ENCODE measurements at places on chromosomes 7 and 10.

- no peak for DNase-seq
Observed at GRCh38 chr7:44559485-44559884, 14.2 kb downstream of the DDX56 start.

- no peak for DNase-seq
Observed at GRCh38 chr7:118104812-118105441, 79.0 kb upstream of the LSM8 start.

DNA sequence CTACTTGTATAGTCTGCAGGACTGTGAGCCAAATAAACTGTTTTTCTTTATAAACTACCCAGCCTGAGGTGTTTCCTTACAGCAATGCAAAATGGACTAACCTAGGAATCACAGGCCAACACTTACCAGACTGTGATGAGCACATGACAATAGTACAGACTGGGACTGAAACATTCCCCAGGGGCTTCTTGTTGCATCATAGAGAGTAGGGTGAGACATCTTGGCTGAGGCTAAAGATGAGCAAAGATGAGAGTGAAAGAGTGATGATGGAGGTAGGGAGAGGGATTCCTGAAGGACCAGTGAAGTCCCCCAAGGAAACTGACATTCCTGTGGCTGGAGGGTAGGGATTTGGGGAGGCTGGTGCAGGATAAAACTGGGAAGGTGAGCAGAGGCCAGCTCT is 194.4 kb downstream of the TPST1 start:
- no peak for DNase-seq

DNA sequence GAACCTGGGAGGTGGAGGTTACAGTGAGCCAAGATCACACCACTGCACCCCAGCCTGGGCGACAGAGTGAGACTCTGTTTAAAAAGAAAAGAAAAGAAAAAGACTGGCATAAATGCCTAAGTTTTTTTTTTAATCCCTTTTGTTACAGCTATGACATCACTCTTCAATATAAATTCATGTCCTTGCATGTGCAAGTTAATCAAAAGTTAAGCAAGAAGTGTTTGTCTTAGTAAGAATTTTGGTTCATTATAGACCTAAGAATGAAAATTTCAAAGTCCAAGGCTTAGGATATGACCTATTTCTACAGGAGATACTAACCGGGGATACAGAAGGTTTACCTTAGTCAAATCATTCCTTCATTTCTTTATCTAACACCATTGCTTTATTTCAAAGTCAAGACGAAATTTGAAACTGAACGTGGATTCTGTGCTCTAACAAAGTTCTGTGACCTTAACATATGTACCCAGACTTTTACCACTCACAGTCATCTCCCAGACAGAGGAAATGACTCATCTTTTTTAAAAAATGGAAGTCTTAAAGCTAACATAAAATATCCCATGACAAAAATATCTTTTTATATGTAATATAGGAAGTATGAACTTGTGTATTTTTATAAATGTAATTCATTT is 29.3 kb upstream of the ITGB8 start:
- DNase-seq = peak; percentile 23

GRCh38 chr10:96448558-96448957 is 65.2 kb downstream of the TLL2 start:
- no peak for DNase-seq

- no peak for DNase-seq
Observed at GRCh38 chr7:42128703-42129102, 108.3 kb downstream of the GLI3 start.

- peak; percentile 45 for DNase-seq
Observed at GRCh38 chr10:35640951-35641675, 983 bp downstream of the FZD8 start.

- no peak for DNase-seq
Observed at GRCh38 chr10:69073026-69073425, 14.9 kb upstream of the SRGN start.

GRCh38 chr10:676178-676577 is 13.3 kb downstream of the DIP2C start:
- DNase-seq = no peak

- peak; percentile 43 for DNase-seq
Observed at GRCh38 chr7:66043681-66044497, 31.7 kb upstream of the ASL start.

DNA sequence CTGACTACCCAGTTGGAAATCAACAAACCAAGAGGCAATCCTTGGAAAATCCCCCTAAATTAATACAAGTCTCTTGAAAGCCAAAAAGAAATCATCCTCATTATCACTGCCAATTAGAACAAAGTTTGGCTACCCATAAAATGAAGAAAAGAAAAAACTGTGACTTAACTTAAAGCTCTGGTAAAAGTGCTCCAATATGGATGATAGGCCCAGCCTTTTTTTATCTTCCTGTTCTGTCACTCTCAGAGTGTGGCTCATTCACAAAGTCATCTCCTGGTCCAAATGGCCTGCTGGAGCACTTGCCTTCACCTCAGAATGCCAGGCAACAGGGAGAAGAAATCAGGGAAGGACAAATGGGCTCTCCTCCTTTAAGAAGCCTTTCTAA is 155.1 kb upstream of the GHITM start:
- DNase-seq = no peak

- no peak for DNase-seq
Observed at GRCh38 chr10:44470784-44471183, 85.9 kb upstream of the CXCL12 start.

DNA sequence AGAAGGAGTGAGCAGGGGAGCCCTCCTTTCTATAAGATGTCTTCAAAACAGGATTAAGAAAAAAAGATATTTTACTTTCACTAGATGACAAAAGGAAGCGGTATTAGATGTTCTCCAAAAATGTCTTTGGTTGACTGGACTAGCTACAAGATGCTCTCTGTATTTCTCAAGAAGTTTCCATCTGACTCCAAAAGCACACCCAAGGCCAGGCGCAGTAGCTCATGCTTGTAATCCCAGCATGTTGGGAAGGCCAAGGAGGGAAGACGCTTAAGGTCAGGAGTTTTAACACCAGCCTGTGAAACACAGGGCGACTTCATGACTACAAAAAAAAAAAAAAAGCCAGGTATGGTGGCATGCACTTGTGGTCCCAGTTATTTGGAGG is 84.5 kb downstream of the PIP4K2A start:
- DNase-seq = peak; percentile 13

DNA sequence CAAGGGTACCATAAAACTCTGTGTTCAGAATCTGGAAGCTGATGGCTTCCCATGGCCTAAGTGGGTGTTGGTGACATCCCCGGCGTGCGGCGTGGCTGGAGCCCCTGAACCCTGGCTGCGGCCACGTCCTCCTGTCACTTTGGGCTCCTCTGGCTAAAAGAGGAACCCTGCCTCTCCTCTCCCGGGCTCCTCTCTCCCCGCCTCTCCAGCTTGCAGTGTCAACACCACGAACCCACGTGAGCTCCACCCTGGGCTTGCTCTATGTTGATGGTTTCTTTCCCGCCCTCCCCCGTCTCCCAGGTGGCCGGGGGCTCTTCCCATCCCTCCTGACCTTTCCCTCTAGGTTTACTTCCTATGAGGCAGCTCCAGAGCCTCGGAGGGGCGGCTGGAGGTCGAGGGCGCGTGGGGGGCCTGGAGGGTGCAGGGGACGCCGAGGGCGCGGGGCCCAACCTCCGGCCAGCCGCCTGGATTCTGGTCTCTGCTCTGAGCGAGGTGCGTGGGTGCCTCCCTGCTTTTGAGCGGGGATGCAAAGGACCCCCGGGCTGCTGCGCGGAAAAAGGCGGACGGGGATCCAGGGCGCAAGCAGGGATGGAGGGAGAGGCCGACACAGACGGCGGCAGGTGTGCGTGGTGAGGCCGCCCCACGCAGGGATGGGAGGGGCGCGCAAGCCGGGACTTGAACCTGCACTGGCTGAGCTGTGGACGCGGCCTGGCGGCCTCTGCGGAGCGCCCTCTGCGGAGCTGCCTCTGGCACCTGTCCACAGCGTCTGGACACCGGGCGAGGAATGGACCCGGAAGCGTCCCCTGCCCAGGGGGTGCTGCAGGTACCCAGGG is 115.5 kb upstream of the DIP2C start:
- DNase-seq = no peak

- DNase-seq = peak; percentile 28
Observed at GRCh38 chr7:37943905-37944736, 23.7 kb downstream of the EPDR1 start.

DNA sequence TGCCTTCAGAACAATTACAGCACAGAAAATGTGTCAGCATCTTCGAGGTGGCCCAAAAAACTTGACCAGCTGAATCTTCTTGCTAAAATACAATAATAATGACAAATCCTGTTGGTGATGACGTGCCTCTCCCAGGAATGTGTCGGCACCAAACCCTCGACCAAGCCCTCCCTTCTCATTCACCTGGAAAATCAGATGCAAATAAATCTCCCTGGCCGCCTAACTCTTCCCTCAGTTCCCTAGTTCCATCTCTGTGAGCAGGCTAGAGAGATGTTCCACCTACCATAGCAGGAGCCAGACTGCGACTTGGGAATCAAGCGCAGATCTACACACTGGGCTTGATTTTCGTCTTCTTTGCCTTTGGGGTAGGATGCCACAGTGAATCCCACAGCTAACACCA is 4.1 kb downstream of the PRSS1 start:
- no peak for DNase-seq

GRCh38 chr10:62585211-62585775 is 211.1 kb downstream of the ZNF365 start:
- no peak for DNase-seq

GRCh38 chr7:78607099-78607498 is 808.5 kb downstream of the PHTF2 start:
- no peak for DNase-seq

DNA sequence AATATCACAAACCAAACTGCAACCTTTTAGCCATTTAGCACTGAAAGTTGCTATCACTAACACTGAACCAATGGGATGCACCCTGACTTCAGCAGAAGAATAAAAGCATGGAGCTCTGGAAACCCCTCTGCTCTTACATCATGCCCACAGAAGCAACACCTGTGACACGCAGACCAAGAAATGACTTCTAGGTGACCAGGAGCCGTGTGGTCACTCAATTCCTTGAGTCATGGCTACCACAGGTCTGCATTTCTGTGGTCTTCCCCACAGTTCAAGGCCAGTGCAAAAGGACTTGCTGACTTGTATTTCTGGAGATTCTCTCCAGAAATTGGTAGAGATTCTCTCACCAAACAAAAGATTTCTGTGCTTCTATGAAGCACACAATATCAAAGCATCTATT is 38.3 kb downstream of the NRCAM start:
- no peak for DNase-seq

DNA sequence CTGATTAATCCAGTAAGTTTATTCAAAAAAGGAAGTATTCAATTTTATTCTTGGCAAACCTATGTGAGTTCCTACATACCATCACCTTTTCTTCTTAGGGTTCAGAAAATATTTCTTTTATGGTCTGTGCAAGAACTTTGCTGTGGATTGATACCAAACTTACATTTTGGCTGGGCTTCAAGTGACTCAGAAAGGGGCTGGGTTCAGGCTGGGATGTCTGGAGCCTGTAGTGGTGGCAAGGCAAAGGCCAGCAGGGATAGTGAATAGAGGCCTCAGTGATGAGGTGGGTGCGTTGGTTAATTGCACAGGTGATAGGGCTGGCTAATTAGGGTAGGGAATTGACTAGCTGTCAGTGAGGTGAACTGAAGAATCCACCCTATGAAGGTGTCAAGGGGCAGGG is 40.2 kb upstream of the ATXN7L1 start:
- no peak for DNase-seq

DNA sequence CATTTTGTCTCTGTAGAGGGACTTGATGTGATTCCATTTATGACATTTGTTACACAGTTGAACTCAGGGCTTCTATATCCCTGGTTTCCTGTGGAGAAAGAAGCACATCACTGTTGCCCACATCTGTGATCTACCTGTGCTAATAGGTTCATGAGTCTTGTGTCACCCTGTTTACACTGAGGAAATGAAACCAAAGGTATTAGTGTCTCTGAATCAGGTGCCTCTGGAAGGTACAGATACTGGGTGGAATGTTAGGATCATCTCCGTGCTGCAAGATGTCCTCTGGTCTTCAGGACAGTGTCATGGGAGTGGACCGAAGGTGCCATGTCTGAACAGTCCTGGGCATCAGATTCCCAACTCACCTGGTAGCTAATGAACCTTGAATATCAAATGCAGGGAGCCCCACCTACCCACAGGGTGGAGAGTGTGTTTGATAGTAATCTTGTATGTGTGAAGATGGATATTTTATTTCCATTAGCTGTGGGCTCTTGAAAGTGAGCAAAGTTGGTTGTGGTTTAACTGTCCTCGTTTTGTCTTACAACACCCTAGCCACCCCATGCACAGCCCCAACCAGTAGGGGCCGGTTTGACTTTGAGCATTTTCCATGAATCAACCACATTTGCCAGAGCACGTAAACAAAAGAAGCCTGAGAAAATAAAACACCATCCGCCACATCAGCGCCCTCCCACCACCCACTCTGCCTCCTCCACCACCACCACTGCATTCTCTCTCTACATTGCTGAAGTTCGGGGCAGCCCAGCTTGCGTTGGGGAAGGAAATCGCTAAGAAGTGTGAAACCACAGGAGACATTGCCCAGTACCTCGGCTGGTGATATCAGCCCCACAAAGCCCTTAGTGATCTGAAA is 40.7 kb downstream of the TARP start:
- peak; percentile 69 for DNase-seq
